Fibroblast of the conjunctiva (primary cell): ENCODE measurements at places on chromosomes 11 and 22.

DNA sequence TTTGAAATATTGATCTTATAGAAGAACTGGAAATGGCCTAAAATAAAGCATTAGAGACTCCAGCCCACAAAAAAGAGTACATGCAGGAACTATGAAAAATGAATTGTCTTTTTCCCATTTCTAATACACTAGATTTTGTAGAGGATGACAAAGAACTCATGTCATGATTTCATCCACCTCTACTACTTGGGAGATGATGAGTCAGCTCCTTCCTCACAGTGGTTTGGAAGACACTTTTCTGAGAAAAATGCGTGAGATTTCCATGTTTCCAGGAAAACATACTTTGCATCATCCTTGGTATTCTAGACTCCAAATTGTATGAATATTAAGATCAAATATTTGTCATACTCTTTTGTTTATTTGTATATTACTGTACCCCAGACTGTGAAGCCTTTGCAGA lies 500.5 kb downstream of the FAM181B start:
- DNase-seq, result no peak

GRCh38 chr11:128555606-128556005 lies 31.8 kb downstream of the ETS1 start:
- no peak for DNase-seq

- no peak for DNase-seq
Measured at GRCh38 chr11:79160791-79161403, 279.9 kb downstream of the TENM4 start.

- no peak for DNase-seq
Measured at GRCh38 chr11:35682230-35683173, 19.9 kb downstream of the TRIM44 start.

DNA sequence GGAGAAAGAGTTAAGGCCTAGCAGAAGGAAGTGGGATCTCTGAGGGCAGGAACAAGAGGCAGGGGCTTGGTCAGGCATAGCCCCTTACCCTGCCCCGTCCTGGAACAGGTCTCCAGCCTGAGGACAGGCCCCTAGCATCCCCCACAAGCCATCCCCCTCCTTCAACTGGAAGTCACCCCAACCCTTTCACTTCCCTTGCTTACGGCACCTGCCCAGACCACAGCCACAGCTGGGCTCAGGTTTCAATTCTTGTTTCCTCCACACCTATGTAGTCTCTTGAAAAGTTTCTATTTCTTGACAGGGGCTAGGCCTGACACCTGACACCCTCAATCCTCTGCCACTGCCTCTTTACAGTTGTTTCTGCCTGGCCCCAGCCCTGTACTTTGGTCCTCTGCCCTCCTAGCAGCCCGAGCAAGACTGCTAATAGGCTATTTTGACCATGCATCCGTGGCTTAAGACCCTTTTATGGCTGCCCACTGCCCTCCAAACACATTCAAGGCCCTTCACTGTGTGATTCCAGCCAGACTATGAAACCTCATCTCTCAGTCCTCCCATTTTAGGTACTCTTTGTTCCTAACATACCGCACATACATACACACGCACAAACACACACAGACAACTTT lies 10.9 kb upstream of the FCHSD2 start:
- DNase-seq, result no peak

DNA sequence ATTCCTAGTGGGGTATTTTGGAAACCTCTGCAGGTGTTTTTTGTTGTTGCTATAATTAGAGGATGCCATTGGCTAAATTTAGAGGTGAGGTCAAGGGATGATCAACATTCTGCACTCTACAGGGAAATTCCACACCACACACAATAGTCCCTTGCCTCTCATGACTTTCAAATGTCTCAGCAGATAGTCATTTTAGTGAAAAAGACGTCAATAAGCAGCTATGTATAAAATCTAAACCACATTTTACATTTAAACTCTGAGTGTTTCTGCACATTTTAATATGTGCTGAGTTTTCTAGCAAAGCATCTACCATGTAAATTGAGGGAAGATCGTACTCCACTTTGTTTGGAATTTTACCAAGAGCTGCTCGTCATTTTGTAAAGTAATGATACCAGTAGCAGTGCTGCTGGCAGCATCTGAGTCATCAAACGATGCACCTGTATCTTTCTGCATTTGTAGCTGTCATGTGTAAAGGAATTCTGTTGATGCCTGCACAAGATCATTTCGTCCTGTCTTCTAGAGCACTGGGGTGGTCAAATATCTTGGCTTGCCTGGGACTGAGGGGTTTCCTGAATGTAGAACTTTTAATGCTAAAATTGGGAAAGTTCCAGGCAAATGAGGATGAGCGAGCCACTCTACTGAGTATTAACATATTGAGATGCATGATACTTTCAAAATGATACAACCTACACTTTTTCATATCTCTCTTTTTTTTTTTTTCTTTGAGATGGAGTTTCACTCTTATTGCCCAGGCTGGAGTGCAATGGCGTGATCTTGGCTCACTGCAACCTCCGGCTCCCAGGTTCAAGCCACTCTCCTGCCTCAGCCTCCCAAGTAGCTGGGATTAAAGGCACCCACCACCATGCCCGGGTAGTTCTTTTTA lies 414.5 kb upstream of the SYN3 start:
- DNase-seq, result no peak

DNA sequence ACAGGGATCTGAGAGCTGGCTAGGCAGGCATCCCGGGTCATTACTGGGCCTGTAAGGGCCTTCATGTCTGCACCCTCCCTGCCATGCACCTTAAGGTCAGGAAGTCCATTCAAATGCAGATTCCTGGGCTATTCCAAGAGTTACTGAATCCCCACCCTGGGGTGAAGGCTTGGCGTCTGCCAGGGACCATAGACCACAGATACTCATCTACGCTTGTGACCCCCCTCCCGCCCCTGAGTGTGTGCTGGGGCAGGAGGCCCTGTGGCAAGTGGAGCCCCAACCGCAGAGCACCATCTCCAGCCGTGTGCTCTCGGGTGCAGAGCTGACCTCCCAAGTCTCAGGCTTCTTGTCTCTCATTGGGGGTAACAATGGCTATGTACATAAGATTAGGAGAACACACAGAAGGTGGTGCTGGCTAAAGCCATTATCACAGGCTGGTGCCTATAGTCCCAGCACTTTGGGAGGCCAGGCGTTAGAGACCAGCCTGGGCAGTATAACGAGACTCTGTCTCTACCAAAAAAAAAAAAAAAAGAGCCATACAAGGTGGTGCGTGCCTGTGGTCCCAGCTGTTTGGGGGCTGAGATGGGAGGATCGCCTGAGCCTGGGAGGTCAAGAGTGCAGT lies 19.1 kb upstream of the KCNQ1OT1 start:
- no peak for DNase-seq

GRCh38 chr11:64799256-64799622 lies 3.8 kb downstream of the MAP4K2 start:
- DNase-seq, result no peak

DNA sequence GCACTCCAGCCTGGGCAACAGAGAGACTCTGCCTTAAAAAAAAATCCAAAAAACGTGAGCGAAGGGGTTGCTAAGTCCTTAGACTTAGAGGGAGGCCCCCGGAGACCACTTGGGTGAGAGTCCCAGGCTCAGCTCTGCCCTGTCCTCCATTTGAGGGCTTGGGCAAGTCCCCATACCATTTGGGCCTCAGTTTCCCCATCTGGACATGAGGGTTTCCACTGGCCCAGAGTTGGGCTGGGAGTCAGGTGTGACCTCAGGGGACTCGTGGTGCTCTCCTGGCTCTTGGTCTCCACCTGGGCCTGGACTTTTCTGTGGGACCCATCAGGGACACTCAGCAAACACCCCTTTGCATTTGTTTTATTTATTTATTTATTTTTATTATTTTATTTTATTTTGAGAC lies 35.2 kb upstream of the CSNK1E start:
- DNase-seq, result no peak

GRCh38 chr11:64745521-64746328 lies 1.8 kb upstream of the RASGRP2 start:
- DNase-seq, result no peak

GRCh38 chr22:18952022-18952421 lies 15.9 kb upstream of the PRODH start:
- DNase-seq, result no peak

DNA sequence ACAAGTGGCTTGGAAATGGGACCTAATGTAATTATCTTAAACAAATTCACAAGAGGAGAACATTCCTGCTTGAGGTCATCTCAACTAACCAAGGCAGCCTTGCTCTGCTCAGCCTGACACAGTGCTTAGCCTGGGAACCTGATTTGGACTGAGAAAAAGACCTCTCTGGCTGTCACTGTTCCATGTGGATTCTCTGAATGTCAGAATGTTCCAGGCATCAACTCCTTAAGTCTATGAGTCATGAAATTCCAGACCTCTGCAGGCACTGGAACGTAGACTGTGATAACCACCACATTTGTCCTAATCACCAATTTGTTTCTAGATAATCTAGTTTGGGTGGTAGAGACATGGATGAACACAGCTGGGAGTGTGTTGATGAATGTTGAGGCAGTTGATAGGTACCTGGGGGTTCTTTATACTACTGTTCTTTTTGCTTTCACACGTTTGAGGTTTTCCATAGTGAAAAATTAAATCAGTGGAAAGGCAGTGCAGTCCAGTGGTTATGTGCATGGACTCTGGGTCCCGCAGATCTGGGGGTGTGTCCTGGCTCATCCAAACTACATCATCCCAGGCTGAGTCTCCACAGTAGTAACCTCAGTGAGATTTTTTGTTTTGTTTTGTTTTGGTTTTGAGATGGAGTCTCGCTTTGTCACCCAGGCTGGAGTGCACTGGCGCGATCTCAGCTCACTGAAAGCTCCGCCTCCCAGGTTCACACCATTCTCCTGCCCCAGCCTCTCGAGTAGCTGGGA lies 269.6 kb downstream of the MN1 start:
- DNase-seq, result no peak

- DNase-seq, result no peak
Measured at GRCh38 chr11:132683602-132684001, 848.7 kb downstream of the OPCML start.

GRCh38 chr11:67271541-67272284 lies 5.4 kb downstream of the GRK2 start:
- DNase-seq, result no peak

DNA sequence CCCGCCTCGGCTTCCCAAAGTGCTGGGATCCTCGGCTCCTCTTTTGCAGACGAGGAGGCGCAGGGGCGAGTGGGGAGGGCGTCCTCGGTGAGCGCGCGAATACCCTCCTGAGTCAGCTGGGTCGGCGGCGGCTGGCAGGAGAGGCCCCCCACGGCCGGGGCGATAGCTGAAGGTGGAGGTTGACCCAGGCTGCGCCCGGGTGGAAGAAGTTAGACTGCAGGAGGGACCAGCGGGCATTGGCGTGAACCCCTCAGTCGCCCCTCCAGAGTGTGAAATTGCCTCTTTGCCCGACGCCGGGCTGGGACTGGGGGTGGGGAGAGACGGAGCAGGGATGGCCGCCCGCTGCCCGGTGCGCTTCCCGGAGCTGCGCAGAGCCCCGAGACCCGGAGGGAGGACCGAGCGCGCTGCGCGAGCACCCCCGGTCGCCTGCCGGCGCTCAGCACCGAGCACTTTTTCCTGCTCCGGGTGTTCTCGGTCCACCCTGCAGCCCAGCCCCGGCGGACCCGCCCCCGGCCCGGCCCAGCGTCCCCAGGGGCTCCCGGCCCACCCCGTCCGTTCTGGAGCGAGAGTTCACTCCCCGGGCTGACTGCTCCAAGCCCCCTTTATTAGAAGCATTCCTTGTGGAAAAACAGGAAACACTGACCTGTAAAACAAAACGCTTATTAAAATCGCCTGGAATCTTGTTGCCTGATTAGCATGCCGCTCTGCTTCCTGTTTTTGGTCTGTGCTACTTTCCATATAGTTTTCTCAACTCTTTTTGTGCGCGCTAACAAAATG lies 13.7 kb upstream of the CPT1A start:
- no peak for DNase-seq

- DNase-seq, result no peak
Measured at GRCh38 chr11:33182246-33182878, 21.1 kb upstream of the CSTF3 start.

DNA sequence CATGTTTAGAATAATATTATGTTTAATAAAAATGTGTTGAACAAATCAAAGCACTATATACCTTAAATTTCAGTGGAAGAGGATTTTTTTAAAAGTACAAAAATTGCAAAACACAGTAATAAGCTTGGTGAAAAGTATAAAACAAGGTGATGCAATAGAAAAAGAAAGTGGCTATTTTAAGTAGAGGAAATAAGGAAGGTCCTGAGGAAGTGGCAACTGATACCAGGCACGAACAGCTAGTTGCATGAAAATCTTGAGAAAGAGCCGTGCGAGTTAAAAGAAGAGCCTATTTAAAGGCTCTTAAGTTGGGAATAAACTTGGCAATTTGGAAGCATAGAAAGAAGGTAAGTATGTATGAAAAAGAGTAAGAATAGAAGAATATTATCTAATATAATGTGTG lies 1679.3 kb downstream of the LRRC4C start:
- DNase-seq, result no peak

GRCh38 chr11:77049026-77049425 lies 14.8 kb downstream of the B3GNT6 start:
- DNase-seq, result no peak

- DNase-seq, result peak; percentile 80
Measured at GRCh38 chr11:75558939-75559843, 2.9 kb upstream of the SERPINH1 start.

- DNase-seq, result no peak
Measured at GRCh38 chr11:8613036-8613435, 19.0 kb upstream of the STK33 start.

- no peak for DNase-seq
Measured at GRCh38 chr11:1520663-1521267, 34.2 kb upstream of the MOB2 start.

GRCh38 chr11:3166268-3167142 lies 1.4 kb upstream of the OSBPL5 start:
- no peak for DNase-seq

DNA sequence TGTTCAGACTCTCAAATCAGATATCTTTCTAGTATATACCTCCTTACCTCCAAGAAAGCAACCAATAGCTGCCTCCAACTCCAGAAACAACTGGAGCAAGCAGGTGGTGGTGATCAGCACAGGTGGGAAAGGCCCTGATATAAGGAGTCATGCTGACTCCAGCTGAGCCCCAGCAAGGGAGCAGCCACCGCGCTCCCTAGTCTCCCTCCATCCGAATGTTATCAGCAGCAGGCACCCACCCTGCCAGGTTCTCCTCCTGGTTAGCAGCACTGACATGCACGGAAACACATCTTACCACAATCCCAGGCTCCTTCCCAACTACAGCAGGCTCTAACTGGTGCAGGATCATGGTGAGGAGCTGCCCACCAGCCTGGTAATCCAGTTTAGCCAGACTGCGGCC lies 18.5 kb upstream of the STK33 start:
- no peak for DNase-seq

GRCh38 chr11:116434986-116435385 lies 337.8 kb downstream of the BUD13 start:
- no peak for DNase-seq

DNA sequence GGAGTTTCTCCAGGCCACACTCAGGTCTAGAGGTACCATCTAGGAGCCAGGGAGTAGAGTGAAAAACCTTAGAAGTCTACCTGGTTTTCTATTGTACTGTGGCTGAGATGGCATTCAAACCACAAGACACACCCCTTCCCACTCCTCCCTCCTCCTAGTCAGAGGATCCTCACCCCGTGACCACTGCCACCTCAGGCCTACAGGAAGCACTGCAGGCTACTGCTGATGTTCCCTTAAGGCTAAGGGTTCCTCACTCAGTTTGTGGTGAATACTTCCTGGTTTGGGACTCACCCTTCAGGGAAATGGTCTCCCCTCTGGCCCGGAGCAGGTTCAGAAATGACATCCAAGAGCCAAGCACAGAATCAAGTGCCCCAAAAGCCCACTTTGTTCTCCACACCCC lies 1293.9 kb downstream of the JRKL start:
- DNase-seq, result no peak
